Activated CD8-positive, alpha-beta T cell treated with anti-CD3 and anti-CD28 coated beads, Interleukin-2, amount 10 ng/mL, durations not matched to agents 7 days and 5 days (primary cell): ENCODE measurements at places on chromosomes 6 and 20.

GRCh38 chr6:160132776-160133338 is 11.2 kb downstream of the SLC22A1 start:
- DNase-seq: no peak

- DNase-seq: no peak
Measured at GRCh38 chr6:61868507-61869080, 417.4 kb downstream of the KHDRBS2 start.

DNA sequence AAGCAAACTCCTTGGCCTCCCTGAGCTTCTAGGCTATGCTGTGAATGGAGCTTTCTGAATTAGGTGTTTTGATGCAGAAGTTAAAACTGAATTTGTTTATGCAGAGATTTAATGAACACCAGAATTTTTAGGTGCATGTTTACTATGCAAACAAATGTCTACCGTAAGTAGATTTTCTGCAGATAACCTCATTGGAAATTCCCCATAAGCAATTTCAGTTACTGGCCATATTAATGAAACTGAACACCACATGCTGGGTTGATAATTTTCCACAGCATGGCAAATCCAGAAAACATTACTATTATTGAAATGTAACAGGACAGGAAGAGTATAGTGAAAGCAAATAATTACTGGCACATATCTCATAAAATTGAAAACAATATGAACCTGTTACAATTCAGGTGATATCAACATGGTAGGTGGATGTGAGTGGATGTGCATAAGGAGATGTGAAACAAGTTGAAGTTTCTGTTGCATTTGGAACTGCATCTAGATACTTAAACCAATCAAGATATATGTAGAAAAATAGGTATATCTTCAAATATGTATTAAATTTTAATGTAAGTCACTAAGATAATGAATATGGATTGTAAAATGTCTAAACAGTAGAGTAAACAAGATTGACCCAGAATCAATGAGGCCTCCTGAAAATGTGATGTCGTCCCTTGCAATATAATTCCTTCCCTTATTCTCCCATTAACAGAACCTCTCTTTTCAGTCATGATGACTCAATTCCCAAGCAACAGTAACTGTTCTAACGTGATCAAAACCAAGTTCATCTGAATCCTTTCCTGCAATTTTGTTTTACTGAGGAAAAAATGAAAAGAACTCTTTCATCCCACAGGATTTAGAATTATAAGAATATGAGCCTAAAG is 11.0 kb downstream of the PTCHD4 start:
- no peak for DNase-seq

GRCh38 chr6:162032620-162033019 is 694.9 kb downstream of the PRKN start:
- no peak for DNase-seq

- no peak for DNase-seq
Measured at GRCh38 chr20:56249956-56250355, 1.4 kb downstream of the MC3R start.

GRCh38 chr20:32160341-32160740 is 47.2 kb downstream of the PLAGL2 start:
- DNase-seq: no peak

- DNase-seq: no peak
Measured at GRCh38 chr6:163182696-163183095, 231.8 kb upstream of the QKI start.

DNA sequence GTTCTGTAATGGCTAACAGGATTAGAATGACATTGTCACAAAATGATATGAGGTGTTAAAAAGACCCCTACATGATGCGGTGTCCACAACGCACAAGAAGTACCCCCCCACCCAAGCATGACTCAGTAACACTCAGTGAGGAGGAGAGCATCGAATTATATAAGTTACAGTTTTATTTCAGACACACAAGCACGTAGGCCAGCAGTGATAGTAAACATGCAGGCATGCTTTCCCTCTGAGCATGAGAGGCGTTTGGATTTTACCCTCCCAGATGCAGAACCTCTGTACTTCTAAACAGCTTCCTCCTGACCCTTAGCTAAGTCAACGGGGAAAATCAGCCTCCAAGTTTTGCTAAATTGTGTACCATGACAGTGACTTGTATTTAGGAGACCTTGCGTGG is 23.9 kb downstream of the GNAS start:
- no peak for DNase-seq

GRCh38 chr6:90918361-90918760 is 331.5 kb upstream of the MAP3K7 start:
- DNase-seq: no peak

DNA sequence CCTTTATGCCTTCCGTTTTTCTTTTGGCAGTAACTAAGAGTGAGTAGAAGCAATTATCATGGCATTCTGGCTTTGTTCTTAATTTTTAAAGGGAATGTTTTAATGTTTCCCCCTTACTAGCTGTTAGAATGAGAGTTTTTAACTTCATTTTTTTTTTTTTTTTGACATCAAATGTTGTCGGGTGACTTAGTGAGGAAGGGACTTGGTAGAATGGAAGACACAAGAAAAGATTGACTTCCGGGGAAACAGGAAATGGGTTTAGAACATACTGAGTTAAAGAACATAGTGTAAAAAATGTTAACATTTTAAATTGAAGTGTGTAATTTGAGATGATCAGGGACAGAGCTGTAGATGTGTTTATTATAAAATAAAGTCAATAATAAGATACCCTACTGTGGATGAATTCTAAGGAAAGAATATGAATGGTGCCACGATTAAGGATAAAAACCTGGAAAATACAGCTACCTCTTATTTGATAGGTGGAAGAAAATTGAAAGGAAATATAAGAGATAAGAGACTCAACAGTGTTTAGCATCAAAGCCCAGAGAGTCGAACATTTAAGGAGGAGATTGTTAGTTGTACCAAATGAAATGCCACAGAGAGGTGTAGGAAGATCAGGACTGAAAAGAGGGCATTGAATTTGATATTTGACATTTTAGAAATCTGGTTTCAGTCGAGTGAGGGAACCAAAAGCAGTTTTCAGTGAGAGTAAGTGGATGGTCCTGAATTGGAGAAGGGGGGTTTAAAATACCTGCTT is 9.4 kb downstream of the HSF2 start:
- no peak for DNase-seq

DNA sequence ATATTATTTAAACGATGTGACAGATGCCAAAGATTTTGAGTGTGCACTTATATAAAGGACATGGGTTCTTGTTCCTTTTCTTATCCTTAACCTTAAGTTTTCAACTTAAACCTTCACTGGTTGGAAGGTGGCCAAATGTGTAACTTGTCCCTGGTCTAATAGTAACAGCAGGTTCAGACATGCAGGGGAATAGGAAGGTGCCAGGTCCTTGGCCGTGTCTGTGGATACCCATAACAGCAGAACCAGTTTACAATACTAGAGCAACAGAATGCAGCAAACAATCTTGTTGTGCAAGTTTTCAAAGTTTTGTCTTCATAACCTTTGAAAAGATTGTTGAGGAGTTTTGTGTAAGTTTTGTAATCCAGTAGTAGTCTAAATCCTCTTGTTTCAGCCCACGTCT is 4.4 kb downstream of the MYB start:
- no peak for DNase-seq

GRCh38 chr6:139627091-139627490 is 252.6 kb upstream of the CITED2 start:
- DNase-seq: no peak

- peak; percentile 95 for DNase-seq
Measured at GRCh38 chr20:57619051-57619831, 985 bp downstream of the ZBP1 start.

- peak; percentile 50 for DNase-seq
Measured at GRCh38 chr6:156953479-156954146, 176.4 kb downstream of the ARID1B start.

DNA sequence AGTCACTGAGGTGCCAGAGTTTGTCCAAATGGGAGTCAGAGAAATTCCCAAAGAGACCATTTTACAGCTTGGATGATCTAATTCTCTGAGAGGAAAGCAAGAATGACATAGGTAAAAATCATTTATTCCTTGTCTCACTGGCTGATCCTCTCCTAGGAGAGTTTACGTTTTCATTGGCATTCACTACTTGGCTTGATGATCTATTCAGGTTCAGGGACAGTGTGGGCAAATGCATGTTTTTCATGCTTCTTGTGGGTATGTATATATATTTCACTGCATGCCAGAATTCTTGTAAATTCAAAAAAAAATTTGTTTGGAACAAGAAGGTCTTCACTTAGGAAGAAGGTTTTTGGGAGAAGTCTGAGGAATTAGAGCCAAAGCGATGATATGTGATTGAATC is 403.4 kb upstream of the JAG1 start:
- no peak for DNase-seq

- DNase-seq: no peak
Measured at GRCh38 chr6:155340464-155341129, 26.3 kb upstream of the TFB1M start.

DNA sequence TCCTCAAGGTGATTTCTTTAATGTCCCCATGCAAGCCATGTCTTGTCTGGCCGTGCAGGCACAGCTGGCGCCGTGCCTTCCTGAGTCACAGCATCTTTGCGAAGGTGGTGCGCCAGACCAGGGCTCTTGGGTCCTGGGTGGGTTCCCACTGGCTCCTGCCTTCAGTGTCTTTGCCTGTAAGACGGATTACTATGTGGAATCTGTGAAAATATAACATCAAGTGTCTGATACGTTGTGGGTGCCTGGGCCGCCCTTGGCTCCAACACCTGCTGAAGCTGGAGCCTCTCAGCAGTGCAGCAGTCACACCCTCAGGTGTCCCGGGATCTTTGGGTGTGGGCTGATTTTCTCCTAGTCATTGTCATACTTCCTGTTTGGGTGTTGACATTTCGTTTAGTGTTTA is 3.2 kb downstream of the OSBPL2 start:
- no peak for DNase-seq
